HFF-Myc (cell line): ENCODE measurements at places on chromosomes 5 and 9.
A peak's percentile ranks its signal among the peaks of the same experiment; 100 is the strongest.

- no peak for DNase-seq
Measured at GRCh38 chr9:105757496-105758251, 63.3 kb downstream of the TMEM38B start.

DNA sequence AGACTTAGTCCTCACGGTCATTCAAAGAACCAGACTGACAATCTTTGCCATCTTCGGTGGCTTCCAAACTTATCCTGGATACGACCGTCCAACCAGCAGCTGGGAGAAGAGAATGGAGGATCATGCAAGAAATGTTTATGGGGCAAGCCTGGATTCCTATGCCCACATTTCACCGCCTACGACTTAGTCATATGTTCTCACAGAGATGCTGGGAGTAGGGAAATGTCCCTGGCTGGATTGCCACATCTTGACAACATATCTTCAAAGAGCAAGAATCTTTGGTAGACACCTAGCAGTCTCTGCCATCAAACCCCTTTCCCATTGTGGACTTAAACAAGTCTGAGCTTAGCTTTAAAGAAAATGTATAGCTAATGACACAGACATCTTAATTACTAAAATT is 5.0 kb downstream of the MED7 start:
- DNase-seq: no peak

DNA sequence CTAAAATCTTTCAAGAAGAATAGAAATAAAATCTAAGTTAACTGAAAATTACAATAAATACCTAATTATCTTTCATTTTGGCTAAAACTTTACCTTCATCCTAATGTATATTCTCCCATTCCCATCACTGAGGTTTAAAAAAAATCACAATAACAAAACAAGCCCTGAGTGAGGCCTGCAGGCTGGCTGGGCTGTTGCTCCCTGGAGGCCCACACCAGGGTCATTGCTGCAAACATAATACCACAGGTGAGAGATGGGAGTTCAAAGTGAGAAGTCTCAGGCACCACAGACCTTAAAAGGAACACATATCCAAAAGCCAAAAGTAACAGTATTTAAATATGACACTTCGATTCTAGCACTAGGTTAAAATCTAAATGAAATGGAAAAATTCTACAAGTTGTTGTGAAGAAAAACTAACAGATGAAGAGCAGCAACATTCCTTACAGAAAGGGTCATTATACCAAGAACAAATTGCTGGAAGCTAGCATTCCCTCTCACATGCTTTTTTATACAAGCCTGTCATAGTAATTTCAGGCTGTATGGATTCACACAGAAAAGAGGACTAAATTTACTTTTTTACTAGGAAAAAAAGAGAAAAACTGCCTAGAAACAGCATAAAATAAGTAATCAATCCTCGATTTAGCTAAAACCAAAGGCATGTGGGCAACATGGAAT is 57.8 kb downstream of the AUH start:
- DNase-seq: no peak

DNA sequence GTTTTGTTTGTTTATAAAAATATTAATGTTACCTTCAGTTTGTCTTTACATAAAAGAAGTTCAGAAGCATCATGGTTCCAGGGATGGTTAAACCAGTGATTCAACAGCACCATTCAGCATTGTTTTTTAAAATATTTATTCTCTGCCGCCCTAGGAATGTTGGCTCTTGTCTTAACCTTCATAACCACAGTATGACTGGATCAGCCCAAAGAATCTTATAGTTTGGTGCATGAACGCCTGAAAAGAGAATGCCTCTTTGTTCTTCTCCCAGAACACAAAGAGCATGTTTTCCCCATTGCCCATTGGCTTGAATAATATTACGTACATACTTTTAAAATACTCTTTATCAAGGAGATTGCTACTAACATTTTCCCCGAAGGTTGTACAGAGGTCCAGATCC is 413.4 kb downstream of the ANXA1 start:
- DNase-seq: no peak

DNA sequence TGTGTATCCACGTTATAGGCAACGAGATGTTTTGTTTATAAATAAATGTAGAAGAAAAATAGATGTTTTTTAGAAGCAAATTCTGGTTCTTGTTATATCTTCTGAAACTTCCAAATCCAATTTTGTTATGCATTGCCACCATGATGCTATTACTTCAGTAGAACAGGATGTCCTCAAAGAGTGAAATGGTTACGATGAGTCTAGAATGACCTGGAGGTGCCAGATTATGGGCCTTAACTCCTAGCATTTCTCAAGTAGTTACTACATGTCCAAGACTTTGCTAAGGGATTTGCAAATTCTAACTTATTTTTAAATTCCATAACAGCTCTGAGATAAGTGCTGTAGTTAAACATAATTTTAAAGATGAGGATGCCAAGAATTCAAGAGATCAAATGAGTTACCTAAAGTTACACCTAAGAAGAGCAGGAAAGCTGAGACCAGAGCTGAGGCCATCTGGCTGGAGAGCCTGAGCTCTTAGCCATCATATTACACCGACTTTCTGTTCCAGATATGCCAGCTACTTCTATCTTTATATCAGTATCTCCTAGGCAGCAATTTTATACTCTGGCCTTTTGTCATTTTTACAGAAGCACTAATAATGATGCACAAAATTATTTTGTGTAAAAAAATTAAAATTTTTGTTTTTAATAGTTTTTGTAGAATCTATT is 173.2 kb upstream of the RASEF start:
- no peak for DNase-seq

DNA sequence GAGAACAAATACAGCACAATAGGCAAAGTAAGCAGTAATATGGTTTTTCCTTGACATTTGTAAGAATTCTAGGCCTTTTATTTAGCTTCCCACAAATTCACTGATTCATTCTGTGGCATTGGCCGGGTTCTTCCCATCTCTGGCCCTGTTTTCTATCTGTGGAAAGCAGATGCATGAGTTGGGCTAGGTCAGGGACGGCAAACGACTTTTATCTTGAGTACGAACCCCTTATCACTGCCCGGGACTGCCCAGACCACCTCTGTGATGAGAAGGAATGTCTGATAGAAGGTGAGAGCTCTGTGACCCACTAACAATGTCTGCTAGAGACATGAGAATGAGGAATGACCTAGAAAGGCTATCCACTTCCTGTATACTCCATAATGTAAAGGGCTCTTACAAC is 35.4 kb upstream of the ADAM19 start:
- no peak for DNase-seq

- DNase-seq: no peak
Measured at GRCh38 chr9:78566948-78567675, 270.2 kb downstream of the PSAT1 start.

GRCh38 chr9:95385521-95385920 is 68.0 kb upstream of the FANCC start:
- no peak for DNase-seq

DNA sequence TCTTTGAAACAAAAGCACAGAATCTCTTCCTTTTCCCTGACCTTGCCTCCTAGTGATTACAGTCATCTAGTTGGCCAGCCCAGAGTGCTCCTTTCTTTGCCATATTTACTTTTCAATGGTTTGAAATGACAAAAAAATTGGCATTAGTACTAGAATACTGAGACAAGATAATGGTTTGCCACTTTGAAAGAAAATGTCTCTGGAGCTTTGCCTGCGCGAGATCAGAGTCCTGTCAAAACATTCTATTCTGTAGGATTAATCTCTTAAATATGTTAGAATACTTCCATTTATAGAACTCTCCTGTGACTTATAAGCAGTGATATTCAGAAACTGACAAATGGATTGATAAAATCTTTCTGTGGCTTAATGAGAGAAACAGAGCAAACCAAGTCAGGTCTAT is 484.0 kb upstream of the IZUMO3 start:
- no peak for DNase-seq

DNA sequence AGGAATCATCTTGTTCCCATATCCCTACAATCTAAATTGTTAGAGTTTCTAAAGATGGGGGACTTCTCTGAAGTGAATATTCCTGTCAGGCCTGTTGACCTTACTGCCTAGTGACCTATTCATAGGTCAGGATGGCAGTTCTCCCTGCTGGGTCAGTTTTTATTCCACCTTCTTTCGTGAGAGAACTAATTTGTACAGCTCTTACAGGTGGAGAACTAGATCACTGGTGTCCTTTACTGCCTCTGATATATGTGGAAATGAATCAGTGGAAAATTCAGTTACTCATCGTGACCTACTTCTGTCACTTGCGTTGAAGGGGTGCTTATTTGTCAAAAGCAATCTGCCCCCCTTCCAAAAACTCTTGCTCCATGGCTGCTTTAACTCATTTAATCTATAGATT is 164.9 kb downstream of the CD180 start:
- DNase-seq: no peak

- no peak for DNase-seq
Measured at GRCh38 chr5:139683295-139684271, 35.4 kb downstream of the CXXC5 start.

DNA sequence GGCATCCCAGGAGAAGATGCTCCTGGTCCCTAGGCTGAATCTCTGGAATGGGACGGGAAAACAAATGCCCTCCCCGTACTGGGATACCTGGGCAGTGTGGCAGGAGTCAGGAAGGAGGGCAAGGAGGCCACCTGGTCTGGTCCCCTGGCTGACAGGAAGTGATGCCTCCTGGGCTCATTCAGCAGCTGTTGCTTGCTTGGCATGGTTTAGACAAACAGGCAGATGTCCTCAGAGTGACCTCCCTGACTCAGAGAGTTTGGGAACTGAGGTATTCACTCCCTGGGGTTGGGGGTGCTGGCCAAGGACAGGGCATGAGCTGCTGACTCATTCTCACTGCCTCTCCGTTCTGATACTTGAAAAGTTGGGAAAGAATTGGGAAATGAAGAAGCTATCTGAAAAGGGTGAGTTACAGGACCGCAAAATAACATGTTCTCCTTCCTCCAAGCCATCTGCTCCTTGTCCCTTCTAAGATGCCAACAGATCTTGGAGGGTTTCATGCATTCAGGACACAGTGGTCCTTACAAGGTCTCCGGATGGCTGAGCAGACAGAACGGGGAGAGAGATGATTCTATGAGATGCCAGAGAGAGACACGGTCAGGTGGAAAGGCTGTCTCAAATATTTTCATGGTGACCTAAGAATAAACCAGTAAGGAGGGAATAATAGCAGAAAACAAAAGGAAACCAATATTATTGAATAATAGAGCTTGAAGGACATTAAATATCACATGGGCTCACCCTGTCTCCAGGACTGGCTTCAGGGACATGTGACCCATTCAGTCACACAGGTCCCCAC is 534.5 kb downstream of the BNC2 start:
- peak; percentile 69 for DNase-seq

GRCh38 chr5:106759581-106759980 is 911.2 kb downstream of the EFNA5 start:
- DNase-seq: peak; percentile 4

DNA sequence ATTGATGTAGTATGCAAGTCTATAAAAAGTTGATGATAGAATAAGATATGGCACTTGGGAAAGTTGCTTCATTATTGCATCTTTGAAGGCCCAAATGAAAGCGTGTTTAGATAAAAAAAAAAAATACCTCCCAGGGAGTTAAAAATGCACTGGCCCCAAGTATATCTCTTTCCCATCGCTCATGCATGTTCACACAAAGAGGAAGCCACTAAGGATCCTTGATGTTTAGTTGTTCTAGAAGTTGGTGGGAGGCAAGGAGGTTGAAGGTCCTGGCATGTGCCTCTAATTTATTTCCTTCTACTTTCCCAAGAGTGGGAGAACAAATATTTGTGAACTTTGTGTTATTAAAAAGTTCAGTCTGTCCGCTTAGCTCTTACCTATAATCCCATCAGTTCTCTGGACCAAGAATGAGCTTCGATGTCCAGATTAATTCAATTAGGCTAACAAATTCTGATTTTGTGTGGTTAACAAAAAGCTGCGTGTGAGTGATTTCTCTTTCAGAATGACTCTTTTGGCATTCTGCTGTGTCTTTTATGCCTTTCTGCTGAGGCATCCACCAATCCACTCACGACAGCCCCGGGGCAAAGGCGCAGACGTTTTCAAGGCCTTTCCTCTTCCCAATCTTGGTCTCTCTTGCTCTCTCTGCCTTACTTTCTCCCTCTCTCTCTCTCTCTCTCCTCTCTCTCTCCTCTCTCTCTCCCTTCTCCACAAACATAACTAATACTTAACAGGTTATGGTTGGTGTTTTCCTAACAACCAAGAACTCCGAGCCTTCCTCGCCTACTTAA is 135.1 kb upstream of the ERCC6L2 start:
- no peak for DNase-seq

GRCh38 chr9:106576232-106576760 is 286.7 kb upstream of the ZNF462 start:
- DNase-seq: no peak

- DNase-seq: peak; percentile 7
Measured at GRCh38 chr5:125823572-125823971, 599.6 kb upstream of the GRAMD2B start.

DNA sequence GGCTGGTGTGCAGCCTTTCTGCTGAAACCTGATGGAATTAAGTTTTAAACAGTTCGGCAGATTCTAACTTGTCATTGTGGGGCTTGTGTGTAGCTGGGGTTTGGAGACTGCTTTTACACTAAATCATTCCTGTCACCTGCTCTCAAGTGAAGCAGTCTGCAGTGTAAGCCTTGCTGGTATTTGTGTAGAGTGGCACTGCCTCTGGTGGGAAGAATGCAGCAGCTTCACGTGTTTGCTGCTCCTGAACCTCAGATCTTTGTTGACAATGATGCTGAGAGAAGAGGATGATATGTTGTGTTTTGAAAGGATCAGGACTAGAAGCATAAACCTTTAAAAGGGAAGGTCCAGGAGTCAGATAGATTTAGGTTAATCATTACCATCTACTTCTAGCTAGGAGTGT is 88.1 kb downstream of the KDM4C start:
- no peak for DNase-seq

DNA sequence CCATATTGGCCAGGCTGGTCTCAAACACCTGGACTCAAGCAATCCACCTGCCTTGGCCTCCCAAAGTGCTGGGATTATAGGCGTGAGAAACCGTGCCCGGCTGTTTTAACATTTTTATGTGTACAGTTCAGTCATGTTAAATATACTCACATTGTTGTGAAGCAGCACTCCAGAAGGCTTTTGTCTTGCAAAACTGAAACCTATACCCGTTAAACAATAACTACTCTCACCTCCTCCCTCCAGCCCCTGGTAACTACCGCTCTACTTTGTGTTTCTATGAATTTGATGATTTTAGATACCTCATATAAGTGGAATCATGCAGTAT is 23.1 kb upstream of the SHB start:
- DNase-seq: no peak

DNA sequence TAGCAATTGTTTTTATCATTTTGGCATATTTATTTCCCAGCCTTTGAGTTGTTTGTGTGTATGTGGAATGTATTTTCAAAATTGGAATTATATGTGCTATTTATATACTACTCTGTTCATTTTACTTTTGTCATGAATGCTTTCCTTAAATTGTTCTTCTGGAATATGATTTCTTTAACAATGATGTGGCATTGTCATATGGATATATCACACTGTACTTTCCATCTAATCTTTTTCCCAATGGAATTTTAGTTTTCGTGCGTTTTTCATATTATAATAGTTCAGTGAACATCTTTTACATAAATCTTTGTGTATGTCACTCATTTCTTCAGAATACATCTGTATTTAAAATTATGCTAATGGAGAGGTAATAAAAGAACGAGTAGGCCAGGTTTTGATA is 980.1 kb upstream of the WWC1 start:
- no peak for DNase-seq
